ENCODE measurements at places on chromosomes 7 and 10.

GRCh38 chr10:1660386-1660785 is 76.9 kb downstream of the ADARB2 start:
- no peak for DNase-seq

GRCh38 chr10:28300027-28300426 is 2.8 kb downstream of the MPP7 start:
- DNase-seq: no peak

GRCh38 chr10:112959207-112959838 is 9.3 kb downstream of the TCF7L2 start:
- DNase-seq: no peak

DNA sequence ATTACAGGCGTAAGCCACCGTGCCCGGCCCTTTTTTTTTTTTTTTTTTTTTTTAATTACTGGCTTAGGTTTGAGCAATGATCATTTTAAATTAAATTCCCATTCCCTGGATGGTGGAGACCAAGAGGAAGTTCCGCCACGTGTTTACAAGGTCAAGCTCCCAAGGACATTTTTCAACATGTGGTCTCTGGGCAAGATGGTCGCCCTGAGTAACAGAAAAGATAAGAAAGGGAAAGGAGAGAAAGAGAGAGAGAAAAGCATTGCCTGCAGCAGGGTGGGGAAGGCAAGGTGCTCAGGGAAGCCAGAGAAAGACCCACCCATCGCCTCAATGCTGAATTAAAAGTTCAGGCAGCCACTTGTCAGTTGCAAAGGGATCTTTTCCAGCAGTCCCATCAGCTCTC is 45.2 kb upstream of the CHST3 start:
- DNase-seq: no peak

GRCh38 chr10:19908991-19909696 is 92.9 kb downstream of the PLXDC2 start:
- DNase-seq: no peak

GRCh38 chr10:128854963-128855362 is 612.1 kb upstream of the MGMT start:
- no peak for DNase-seq

GRCh38 chr10:30573721-30574431 is 55.7 kb downstream of the LYZL2 start:
- no peak for DNase-seq

DNA sequence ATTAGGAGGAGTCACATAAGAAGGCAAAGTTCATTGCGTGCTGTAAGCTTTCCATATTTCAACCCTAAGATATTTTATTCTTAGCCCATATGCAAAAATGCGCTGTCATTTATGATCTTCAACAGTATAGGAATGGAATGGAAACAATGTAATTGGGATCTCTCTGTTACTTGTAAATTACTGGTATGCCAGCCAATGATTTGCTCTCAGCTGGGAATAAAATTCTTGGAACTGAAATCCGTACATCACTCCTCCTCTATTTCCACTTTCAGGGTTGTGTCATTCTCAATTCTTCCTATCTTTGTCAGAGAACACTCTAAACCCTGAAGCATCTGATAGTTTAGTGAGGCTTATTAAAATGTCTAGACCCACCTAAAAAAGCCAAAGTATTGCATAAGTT is 80.7 kb upstream of the STEAP4 start:
- no peak for DNase-seq

- no peak for DNase-seq
Observed at GRCh38 chr10:58827381-58827780, 314.7 kb downstream of the BICC1 start.

- DNase-seq: no peak
Observed at GRCh38 chr10:78413076-78414055, 379.7 kb downstream of the RPS24 start.

- DNase-seq: no peak
Observed at GRCh38 chr7:15489383-15489782, 72.4 kb downstream of the AGMO start.

- DNase-seq: no peak
Observed at GRCh38 chr10:129023082-129023481, 444.0 kb upstream of the MGMT start.

DNA sequence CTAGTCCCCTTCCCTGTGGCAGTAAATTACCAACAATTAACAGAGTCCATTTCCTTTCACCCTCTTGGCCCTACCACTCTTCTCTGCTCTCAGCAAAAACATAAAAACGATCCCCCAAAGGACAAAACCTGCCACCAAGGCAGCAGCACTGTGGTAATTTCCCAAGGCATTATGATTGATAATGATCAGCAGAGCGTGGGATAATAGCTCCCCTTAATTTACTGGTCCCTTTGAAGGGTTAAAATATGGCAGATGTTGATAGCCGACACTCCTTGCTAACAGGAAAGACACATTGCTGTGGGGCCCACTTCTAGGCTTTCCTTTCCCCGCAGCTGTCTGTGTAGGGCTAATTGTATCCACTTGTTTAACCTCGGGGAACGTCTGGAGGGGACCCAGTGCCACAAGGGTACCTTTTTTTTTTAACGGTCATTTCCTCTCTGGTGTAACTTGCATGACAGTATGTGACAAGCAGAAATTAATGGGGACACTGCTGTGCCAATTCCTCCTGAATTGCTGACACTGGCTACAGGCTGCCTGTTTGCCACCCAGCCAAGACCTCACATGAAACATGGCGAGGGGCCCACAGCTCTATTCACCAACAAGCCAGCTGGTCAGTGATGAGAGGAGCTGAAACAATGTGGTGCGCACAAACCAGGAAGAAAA is 81.3 kb downstream of the CDK6 start:
- no peak for DNase-seq

DNA sequence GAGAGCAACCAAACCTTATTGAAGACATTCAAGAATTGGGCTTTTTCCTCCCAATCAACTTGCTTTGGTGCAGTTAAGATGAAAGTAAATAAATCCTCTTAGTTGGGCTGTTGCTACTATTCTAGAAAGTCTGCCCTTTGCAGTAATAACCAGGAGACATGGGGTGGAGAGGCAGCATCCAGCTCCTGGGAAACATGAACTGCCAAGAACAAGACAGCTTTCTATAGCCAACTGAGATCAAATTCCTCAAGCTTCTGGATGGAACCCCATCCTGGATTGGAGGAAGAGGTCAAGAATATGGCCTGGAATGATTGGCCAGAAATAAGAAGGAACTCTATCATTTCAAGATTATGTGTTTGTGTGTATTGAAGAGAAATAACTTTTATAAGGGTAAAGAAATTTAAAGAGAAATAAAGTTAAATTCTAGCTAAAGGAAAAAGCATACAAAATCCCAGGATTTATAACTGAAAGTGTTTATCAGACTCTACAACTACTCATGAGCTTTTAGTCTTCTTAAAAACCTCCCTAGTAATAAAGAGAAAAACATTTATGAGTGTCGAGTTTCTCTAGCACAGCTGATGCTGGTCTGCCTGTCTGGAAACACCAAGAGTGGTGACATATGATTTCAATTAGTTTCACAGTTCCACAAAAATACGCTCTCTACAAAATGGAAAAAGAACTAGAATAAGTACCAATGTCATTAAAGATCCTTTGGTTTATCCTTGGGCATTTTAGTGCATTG is 70.1 kb upstream of the COL1A2 start:
- DNase-seq: no peak

- DNase-seq: no peak
Observed at GRCh38 chr10:79127151-79127961, 58.6 kb downstream of the ZMIZ1 start.

- DNase-seq: no peak
Observed at GRCh38 chr10:124944982-124945381, 3.1 kb downstream of the ZRANB1 start.

- DNase-seq: no peak
Observed at GRCh38 chr10:103698266-103698665, 157.1 kb downstream of the SH3PXD2A start.

DNA sequence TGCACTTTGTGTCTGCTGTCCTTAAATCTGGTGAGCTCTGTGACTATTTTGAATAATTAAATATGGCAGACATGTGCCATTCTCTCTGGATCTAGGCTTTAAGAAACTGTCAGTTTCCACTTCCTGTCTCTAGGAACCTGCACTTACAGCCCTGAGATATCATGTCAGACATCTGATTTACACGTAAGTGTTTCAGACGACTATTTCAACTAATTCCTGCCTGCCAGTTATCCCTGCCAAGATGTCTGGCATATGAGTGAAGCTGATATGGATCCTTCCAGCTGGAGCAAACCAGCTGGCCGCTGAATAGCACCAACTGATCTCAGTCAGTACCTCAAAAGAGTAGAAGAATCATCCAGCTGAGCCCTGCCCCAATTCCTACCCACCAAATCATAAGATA is 362.2 kb upstream of the SMIM30 start:
- no peak for DNase-seq

DNA sequence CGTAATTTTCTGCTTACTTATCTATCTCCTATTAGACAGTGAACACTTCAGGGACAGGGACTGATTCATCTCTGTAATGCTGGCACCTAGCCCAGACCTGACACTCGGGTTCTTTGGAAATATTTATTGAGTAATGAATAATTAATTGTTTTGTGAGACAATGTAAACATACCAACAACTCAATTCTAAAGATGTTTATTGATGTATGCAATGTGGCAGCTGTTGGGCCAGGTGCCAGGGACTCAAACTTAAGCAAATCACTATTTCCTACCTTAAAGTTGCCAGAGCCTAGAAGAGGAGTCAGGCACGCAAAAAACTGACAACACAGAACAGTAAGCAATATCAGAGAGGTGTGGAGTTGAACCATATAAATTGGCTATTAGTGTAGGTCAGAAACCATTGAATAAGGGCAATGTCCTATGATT is 63.6 kb upstream of the BMPER start:
- DNase-seq: no peak

DNA sequence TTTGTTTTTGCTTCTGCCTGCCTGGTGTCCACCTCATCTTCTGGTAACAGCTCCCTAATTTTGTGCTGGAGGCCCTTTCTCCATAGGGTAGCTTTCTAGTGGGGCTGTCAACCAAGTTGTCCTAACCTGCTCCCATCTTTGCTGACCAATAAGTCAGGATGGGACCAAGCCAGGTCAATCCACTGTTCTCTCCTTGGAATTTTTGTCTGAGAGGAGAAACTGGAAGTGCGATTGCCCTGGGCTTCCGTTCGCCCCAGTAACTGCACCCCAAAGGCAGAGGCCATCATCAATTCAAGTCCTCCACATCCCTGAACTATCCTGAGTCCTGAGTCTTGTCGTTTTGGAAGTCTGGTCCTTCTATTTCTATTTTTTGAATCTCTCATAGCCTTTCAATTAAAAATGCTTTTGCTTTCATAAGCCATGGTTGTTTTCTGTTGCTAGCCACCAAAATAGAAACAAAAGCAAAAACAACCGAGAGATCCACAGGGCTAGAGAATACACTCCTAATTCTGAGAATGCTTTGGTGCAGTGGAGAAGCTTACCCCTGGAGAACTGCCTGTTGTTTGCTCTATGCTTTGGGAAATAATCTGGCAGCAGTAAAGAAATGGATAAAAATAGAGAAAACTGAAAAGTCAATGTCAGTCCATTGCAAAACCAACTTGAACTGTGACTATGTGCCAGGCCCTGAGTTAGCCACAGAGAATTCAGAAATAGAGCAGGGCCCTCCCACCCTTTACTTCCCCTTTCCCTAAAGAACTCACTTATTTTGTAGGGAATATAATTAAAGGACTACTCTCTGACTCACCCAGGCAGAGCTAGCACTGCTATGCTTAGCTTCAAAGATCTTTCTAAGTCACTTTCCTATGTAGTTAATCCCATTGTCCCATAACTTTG is 368.1 kb downstream of the CXCL12 start:
- no peak for DNase-seq

DNA sequence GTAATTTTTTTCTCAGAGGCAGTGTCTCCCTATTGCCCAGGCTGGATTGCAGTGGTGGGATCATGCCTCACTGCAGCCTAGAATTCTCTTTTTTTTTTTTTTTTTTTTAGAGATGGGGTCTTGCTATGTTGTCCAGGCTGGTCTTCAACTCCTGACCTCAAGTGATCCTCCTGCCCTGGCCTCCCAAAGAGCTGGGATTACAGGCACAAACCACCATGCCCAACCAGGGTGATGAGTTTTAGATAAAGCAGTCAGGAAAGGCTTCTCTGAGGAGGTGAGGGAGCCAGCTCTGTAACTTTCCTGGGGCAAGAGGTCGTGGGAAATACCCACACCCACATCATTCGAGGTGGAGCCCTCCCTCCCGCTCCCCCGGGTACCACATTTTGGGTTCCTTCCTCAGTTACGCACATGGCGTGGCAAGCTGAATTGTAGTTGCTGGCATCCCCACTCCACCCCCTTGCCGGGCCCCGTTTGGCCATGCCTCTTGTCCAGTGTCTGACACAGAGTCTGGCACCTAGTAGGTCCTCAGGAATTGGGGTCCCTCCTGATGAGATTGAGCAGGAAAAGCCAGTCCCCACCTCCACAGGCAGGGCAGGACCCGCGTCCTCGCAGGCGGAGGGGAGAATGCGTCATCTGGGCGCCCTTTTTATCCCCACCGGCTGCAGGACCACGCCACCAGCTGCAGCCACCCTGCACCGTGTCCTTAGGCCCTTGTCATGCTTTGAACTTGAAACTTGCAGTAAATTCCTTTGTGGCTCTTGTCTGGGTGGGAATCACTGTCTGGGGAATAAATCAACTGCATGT is 43.4 kb downstream of the CLIP2 start:
- no peak for DNase-seq

GRCh38 chr7:20165146-20165510 is 52.1 kb downstream of the MACC1 start:
- no peak for DNase-seq

- no peak for DNase-seq
Observed at GRCh38 chr7:110647266-110647665, 443.7 kb upstream of the LRRN3 start.

DNA sequence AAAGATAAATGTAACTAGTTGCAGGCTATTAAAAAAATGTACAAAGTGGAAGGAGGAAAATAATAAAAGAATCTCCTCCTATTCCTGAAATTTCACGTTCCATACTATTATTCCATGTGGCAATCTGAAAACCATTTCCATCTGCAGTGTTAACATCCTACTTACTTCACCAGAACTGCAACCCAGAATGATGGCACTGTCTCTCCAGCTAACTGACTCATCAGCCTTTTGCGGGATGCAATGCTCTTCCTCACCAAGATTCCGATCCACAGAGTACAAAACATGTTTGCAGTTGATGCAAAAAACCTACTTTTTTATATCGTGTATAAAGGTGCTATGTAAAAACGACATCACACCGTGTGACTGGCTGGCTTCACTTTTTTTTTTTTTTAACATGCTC is 50.8 kb downstream of the ESYT2 start:
- DNase-seq: no peak

DNA sequence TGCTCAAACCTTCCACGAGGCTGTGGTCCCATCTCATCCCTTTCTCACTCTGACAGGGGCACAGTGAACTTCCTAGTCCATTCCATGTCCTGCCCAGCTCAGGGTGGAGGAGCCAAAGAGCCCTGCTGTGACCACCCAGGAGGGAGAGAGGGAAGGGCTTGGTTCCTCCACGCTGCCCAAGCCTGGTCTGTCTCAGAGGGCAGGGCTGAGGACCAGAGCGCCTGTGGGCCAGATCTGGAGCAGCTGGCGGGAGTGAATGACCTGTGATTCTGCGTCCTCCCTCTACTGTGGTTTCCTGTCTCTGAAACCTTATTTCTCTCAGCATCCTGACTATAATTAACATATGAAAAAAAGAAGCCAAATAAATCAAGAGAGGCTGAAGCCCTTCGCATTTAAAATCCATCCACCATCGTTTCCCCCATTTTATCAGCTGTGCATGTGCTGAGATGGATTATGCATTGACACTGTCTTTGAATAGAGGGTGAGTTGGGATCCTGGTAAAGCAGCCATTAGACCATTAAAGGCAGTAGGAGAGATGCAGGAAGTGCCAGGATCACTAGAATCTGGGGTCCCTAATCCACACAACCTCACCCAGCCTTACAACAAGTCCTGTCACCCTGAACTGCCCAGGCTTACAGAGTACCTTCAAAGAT is 165.6 kb downstream of the DPP6 start:
- no peak for DNase-seq

Data from GM19239 (cell line).